Astrocyte (in vitro differentiated cells and primary cell): ENCODE measurements at places on chromosomes 1 and 21. TPM values are rescaled to one million over a fixed set of nuclear protein-coding genes. Genes with fewer than 3 reads are reported as not detected.
A peak's percentile ranks its signal among the peaks of the same experiment; 100 is the strongest.

The TTLL7 gene
- 28.5 and 28.7 TPM in 2 replicates for total RNA-seq

The OR2T35 gene
- total RNA-seq = not detected in 2 replicates

The INTS7 gene
- 14.7 and 14.9 TPM in 2 replicates for total RNA-seq

DNA sequence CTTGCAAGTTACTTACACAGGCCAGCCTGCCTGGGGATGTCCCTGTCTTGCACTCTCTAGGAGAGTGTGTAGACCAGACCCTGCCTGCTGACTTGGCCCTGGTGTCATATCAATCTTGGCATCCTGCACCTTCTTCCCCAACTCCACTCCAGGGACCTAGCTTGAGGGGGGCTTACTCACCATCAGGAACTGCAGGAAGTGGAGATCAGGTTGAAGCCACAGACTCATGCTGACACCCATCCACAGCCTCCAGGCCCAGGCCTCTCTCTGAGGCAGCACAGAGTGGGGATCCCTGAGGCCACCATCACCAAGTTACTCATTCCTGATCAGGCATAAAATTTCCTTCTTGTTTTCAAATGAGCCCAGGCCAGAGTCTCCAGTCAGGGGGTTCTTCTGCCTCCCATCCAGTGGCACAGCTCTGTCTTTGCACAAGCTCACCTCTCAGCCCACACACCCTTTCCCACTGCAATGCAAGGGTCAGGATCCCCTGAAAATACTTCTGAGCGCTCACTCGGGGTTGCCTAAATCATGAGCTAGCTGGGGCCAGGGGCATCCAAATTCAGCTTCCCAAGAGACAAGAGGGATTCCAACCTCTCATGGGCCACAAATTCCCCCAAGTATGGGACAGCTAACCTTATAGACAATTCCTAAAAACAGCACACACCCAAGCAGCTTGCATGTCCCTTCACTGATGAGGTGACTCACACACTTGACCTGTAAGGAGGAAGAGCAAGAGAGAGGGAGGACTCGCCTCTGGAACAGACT is 33.5 kb downstream of the CSMD2 start:
- no peak for DNase-seq

- peak; percentile 73 for DNase-seq
These were observed 5.7 kb upstream of the ACBD6 start for GRCh38 chr1:180507795-180508724.

DNA sequence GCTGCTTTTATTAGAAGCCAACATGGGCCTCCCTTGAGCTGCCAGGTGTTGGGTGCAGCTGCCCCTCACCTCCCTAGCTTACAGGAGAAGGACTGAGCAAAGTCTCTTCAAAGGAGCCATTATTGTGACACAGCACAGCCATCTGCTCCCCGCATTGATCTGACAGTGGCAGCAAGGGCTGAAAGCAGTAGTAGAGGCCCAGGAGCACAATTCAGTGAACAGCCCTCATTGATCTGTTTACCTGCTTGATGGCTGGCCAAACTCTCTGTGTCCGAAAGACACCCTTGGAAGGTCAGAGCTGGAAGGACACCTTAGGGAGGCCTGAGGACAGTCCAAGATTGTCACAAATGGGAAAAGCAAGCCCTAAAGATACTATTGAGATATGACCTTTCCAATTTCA is 14.5 kb downstream of the HMGB4 start:
- no peak for DNase-seq

- DNase-seq = no peak
These were observed 294.8 kb downstream of the PTPRC start for GRCh38 chr1:198933515-198934222.

GRCh38 chr1:180982422-180982821 is 40.2 kb downstream of the STX6 start:
- DNase-seq = no peak

- no peak for DNase-seq
These were observed 44.9 kb upstream of the TSPAN2 start for GRCh38 chr1:115134231-115134630.

DNA sequence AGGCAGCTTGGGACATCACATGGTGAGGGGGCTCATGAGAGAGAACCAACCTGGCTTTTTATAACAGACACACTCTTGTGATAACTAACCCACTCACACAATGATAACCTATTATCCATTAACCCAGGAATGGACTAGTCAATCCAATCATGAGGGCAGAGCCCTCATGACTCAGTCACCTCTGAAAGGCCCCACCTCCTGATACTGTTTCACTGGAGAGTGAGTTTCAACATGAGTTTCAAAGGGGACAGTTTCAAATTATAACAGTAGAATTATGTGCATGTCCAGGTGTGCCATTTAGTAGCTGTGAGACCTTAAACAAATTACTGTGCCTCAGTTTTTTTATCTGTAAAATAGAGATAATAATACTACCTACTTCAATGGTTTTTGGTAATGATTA is 47.6 kb upstream of the PPP2R5A start:
- no peak for DNase-seq

DNA sequence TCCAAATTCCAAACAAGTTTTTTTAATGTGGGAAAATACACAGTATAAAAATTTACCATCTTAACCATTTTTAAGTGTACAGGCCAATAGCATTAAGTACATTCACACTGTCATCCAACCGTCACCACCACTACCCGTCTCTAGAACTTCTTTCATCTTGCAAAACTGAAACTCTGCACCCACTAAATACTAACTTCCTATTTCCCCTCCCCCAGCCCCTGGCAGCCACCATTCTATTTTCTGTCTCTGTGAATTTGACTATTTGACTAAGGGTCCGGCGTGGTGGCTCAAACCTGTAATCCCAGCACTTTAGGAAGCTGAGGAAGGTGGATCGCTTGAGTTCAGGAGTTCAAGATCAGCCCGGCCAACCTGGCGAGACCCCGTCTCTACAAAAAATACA is 36.1 kb downstream of the CLSTN1 start:
- DNase-seq = no peak

- DNase-seq = peak; percentile 89
These were observed 716.2 kb upstream of the ZP4 start for GRCh38 chr1:238606896-238607295.

DNA sequence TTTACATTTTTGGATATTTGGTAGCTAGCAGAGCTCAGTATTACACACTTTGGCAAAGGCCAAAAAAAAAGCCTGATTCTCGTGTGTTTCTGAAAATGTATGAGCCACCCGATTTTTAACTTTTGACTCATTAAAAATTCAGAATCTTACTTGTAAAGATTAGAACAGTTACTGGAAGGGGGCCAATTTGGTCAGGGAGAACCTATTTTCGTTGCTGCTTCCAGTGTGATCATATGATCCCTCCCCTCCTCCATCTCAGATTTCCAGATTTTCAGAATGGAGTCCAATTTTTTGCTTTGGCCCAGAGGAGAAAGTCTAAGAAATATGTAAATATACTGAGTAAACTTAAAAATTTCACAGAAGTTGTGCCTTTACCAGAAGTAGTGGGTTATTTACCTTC is 3.2 kb upstream of the OR2AK2 start:
- no peak for DNase-seq
